ENCODE measurements at places on chromosomes 7 and 10.

DNA sequence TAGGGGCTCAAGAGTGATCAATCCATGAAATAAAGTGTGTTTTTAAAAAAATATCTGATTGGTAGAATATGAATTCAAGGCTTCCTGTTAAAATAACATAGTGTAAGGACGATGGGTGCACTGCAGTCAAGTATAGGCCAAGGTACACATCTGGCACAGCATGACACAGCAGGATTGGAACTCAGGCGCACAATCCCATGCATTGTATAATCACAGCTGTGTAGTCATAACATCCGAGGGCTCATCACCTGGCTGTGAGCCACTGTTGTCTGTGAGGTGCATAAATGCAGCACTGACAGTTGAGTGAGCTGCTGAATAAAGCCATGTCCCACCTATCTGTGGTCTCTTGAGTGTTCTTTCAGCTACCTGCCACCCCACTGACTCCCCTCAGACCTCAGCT lies 142.3 kb upstream of the HPS1 start:
- DNase-seq, result no peak

DNA sequence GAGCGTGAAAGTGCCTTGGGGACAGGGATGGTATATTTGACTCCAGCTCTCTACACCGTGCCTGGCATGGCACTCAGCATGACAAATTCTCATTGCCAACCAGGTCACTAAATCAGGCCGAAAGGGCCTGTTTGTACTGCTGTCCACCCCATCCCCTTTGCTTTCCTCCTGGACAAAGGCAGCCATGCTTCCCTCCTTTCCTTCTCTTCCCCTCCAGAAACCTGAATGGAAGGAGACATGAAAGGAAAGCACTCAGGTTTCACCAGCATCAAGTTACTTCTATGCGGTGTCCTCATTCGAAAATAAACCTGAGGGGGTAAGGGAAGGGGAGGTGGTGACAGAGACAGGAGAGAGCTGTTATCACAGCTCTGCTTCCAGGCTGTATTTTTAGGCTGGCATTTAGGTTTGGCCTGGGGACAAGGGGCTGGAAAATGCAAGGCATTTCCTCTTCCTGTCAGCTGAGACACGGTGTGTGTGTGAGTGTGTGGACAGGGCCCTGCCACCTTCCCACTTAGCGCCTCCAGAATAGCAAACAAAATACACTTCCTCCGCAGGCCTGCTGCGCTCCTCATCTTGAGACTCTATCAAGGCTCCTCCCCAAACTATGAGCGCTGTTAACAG lies 79.9 kb upstream of the COL13A1 start:
- no peak for DNase-seq

DNA sequence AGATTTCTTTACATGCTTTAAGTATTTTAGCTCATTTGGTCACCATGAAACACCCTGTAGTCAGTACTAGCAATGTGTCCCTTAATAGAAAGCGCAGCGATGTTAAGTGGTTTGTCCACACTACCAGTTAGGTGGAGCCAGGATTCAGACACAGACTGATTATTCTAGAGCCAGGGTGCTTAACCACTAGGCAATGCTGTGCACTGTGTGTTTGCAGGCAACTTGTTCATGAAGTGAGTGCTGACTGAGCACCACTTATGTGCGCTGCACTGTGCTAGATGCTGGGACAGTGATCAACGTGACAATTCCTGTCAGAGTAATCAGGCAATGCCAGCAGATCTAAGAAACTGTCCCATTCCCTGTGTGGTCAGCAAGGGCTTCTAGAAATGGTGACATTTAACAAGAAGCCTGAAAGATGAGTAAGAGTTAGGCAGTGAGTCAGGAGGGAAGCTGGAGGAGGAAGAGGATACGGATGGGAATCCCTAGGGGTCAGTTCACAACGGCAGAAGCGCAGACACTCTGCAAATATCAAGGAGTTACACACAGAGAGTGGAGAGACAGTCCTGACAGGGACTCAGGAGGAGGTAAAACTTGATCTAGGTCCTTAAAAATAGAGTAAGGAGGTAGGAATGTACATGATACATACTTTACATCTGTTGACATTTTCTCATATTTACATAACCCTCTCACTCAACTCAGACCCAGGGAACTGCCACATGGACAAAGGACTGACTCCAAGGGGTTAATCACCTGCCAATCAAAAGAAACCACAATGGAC lies 69.7 kb upstream of the EGR2 start:
- DNase-seq, result no peak

GRCh38 chr10:37700886-37701780 lies 156.3 kb downstream of the ZNF248 start:
- DNase-seq, result no peak

DNA sequence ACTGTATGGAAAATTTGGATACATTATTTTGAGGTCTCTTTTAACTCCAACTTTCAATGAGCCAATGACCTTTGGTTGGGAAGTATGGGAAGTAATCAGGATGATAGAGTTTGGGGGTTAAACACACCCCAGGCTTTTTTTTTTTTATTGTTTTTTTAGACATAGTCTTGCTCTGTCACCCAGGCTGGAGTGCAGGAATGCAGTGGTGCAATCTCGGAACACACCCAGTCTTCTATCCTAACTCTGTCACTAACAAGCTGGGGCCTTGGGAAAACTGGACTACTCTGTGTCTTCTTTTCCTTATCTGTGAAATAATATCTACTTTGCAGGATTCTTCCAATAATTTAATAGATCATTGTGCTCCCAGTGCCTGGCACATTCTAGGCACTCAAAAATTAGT lies 37.6 kb upstream of the AGBL3 start:
- no peak for DNase-seq

- no peak for DNase-seq
Observed at GRCh38 chr10:23202779-23203178, 10.7 kb downstream of the PTF1A start.

GRCh38 chr10:121362026-121362425 lies 236.2 kb downstream of the FGFR2 start:
- no peak for DNase-seq

DNA sequence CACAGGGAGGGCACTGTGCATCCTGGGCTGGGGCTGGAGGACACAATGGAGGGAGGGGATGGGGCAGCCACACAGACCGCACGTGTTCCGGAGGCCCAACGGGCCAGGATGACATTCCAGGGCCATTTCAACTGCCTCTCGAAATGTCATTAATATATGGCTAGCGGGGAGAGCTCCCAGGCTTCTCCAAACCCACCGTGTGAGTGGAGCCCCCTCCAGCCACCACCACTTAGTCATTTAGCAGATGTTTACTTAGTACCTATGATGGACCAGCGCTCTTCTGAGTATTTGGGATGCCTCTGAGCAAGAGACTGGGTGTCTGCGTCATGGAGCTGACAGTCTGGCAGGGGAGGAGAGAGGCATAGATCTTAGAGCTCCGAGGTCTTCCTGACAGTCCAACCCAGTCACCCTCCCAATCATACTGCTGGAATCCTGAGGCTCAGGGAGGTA lies 107.3 kb downstream of the ZMIZ1 start:
- DNase-seq, result no peak

GRCh38 chr7:116670409-116671015 lies 1.5 kb upstream of the MET start:
- no peak for DNase-seq

DNA sequence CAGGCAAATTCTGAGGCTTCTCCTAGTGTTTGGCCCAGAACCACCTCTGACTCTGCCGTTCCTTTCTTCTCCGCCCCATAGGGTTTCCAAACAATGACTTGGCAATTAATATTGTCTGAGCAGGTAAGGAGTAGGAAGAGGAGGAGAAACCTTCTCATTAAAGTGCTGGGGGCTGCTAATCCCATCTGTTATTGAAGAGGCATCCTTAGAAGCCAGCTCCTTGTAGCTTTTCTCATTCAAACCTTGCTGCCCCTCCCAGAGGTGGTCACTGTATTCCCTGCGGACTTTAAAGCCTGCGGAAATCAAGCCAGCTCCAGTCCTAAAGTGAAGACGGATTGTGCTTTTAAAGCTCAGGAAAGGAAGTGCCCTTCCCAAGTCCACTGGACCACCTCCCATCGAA lies 1.4 kb upstream of the NKX1-2 start:
- DNase-seq, result no peak

DNA sequence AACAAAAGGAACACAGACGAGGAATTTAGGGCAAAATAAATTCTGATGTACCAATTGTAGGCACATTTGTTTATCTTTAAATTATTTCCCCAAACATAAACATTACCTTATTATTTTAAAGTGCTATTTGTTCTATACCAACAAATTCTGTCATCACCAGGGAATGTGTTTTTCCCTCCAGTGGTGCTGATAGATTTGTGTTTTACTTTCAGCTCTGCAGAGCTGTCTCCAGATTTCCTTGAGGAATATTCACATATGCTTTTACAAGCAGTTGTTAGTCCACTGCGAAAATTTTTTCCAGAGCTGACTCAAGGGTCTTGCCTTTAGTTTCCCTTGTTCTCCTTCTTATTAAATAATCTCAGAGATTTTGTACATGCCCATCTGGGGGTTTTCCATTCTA lies 362.8 kb downstream of the PHF14 start:
- DNase-seq, result no peak

DNA sequence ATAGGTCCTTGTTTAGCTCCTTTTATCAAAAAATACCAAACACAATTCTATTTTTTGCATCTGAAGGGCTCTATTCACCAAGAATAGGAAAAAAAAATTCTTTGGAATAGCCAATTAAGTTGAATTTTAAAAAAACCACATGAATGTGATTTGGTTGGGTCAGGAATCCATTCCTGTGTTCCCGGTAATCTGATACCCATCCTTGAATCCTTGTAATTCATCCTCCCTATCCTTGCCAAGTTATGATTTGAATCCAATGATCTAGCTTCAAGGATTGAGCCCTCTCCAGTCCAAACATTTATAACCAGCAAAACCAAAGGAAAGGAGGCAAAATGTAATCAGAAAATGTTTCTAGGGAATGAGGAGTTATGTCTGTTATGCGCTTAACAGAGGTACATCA lies 86.6 kb downstream of the CFAP58 start:
- no peak for DNase-seq

DNA sequence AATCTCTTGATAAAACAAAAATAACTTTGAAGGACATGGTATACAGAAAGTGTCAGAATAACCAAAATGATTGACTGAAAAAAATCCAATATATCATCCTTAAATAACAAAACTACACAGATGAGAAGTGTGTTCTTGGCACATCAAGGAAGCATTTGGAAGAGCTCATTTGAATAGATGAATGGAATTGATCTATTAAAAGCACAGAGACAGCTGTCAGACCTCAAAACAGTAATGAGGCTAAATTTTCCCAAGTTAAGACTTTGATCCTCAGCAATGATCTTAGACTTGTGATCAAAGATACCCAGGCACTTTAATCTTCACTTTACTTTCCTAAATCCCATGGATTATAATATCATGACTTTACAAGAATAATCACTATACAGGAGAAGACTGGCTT lies 395.4 kb upstream of the NFE2L3 start:
- DNase-seq, result no peak

DNA sequence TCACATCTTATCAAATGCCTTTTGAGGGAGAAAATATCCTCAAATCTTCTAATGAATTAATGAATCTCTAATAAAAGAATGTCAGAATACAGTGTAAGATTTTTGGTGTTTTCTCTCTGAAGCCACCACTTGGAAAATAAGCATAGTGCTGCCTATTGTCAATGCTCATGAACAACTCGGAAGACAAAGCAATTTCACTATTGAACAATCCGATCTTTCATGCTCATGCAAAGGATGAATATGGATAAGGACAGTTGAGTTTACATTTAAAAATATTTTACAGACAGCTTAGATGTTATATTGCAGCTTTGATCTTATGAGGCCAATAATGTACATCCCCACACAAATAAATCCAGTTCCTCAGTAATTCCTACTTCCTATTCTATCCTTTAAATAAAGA lies 40.6 kb downstream of the MAGI2 start:
- DNase-seq, result no peak

DNA sequence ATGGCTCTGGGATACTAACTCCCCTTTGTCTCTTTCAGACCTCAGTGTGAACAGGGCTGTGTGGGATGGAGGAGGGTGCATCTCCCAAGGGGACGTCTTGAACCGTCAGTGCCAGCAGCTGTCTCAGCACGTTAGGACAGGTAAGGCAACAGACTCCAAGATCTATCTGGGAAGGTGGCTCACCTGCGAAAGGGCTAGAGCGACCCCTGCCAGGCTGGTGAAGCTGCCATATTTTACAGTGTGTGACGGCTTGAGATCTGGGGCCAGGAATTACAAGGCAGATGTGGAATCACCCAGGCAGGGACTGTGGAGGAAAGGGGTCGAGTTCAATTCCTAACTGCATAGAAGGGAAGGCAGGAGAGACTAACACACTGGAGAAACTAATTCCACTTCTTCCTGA lies 11.2 kb downstream of the MUC17 start:
- no peak for DNase-seq

DNA sequence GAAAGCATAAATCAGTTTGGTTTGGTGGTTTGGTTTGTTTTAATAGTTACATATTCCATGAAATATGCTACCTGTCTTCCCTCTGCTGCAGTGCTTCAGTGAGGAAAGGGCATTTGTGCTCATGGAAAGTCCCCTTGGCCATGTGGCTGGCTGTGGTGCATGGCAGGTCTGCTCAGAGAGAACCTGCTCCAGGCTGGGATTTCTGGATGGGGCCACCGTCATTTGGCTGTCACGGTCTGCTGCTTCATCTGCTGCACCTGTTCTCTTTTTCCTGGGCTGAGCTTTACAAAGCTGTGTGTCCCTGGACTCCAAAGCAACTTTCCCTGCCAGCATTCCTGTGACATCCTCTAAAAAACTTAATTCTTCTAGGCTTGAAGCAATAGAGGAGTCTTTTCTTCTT lies 8.9 kb downstream of the CDK14 start:
- DNase-seq, result no peak

GRCh38 chr7:7970237-7970530 lies 1.6 kb downstream of the GLCCI1 start:
- DNase-seq, result no peak

GRCh38 chr10:35824704-35825103 lies 182.6 kb upstream of the FZD8 start:
- no peak for DNase-seq

- DNase-seq, result peak; percentile 27
Observed at GRCh38 chr10:133537546-133538545, 10.7 kb downstream of the CYP2E1 start.

GRCh38 chr10:99658622-99659030 lies 683 bp upstream of the ENTPD7 start:
- peak; percentile 22 for DNase-seq

GRCh38 chr10:62985807-62986600 lies 147.1 kb upstream of the NRBF2 start:
- DNase-seq, result no peak

DNA sequence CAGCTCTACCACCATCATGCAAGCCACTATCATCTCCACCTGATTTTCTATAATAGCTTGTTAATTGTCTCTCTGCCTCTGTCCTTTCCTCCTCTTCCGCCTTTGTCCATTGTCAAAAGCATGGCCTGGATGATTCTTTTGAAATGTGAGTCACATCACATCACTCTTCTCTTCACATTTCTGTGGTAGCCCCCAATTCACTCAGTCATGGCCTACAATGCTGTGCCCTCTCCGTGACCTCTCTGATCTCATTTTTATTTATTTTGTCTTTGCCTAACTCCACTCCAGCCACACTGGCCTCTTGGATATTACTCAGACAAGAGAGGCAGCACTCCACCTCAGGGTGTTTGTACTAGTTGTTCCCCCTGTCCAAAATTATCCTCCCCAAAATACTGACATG lies 4.9 kb upstream of the ABCB4 start:
- DNase-seq, result peak; percentile 68
